ENCODE measurements at places on chromosomes 2 and 18. TPM values are rescaled to one million over a fixed set of nuclear protein-coding genes. Genes with fewer than 3 reads are reported as not detected.

GRCh38 chr2:64474121-64474571 is 20.2 kb downstream of the LGALSL start:
- DNase-seq: no peak

DNA sequence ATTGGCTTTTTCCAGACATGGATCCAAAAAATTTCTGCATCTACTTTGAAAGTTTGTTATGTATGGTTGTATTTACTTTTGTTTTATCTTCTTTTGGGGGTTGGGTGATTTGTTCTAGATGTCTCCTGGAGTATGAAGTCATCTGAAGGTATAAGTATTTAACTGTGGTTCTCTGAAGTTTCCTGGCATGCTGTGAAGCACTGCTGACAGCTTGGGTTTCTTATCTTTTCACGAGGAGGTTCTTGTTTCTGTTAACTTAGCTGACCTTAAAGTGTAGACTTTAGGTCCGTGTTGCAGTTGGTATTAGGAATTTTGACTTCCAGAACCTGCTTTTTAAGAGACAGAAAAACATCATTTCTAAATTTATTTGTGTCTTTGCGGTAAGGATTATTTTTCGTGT is 15.9 kb downstream of the GLS start:
- no peak for DNase-seq

- DNase-seq: no peak
These were observed 25.5 kb upstream of the ALPP start for GRCh38 chr2:232353096-232353495.

DNA sequence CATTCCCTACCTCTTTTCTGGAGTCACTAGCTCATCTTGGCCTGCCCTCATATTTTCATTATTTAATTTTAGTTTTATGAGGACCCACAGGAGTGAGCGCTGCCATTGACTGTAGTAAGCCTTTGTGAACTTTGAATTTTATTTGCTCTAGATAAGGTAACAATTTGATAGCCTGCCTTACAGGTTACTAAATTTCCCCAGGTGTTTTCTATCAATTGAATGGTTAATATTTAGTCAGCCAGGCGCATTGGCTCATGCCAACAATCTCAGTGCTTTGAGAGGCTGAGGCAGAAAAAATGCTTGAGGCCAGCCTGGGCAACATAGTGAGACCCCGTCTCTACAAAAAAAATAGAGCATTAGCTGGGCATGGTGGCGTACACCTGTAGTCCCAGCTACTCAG is 50.2 kb downstream of the DAW1 start:
- DNase-seq: no peak

DNA sequence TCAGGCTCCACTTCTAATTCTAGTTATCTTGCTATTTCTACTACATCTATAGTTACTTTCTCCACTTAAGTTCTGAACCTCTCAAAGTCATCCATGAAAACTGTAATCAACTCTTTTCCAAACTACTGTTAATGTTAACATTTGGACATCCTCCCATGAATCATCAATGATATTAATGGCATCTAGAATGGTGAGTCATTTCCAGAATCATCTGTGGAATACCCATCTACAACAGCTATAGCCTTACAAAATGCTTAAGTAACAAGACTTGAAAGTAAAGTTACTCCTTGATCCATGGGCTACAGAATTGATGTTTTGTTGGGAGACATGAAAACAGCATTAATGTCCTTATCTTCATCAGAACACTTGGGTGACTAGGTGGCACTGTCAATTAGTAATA is 35.4 kb downstream of the BARD1 start:
- DNase-seq: no peak

DNA sequence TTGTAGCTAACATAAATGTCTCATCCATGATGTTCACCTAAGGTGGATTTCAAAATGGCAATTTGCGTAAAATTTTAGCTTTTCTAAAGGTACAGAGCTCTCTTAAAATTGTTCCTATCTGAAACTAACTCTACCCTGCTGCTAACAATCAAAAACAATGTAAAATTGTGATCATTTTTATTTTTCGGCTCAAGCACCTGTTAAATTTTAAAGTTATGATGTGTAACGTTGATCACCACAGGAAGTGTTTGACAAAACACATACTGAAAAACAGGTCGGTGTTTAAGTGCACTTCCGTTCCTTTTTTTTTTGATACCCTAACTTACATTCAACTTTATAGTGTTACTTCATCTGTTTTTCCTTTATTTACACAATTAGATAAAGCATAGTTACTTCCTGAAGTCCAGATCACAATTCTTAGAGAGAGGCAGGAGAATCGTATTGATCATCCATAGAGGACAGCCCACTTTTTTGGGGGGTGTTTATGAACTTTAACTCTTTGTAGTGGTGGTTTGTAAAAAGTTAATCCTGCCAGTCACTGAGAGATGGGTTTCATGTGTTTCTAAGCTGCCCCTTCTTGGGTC is 6.0 kb upstream of the NCK2 start:
- no peak for DNase-seq

GRCh38 chr2:25980076-25980887 is 2.0 kb downstream of the KIF3C start:
- no peak for DNase-seq

- no peak for DNase-seq
These were observed 126.4 kb upstream of the EPAS1 start for GRCh38 chr2:46170611-46171350.

DNA sequence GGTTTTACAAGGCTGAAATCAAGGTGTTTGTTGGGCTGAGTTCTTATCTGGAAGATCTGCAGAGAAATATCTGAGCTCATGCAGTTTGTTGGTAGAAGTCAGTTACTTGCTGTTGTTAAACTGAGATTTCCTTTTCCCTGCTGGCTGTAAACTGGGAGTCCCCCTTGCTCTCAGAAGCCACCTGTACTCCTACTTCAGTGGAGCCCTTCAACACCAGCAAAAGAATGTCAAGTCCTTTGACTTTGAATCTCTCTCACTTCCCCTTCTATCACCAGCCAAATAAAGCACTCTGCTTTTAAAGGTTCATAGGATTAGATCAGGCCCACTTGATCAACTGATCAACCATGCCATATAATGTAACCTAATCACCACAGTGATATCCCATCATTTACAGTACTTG is 252.2 kb upstream of the CDH7 start:
- DNase-seq: no peak

GRCh38 chr2:109189751-109190150 is 60.7 kb downstream of the SH3RF3 start:
- no peak for DNase-seq

The TLX2 gene
- not detected for total RNA-seq

The ERBB4 gene
- total RNA-seq: 13.3 TPM

All from uterus (tissue), 4 donors.